ENCODE measurements at places on chromosomes 6 and 20. TPM values are rescaled to one million over a fixed set of nuclear protein-coding genes. Genes with fewer than 3 reads are reported as not detected.
A peak's percentile ranks its signal among the peaks of the same experiment; 100 is the strongest.

DNA sequence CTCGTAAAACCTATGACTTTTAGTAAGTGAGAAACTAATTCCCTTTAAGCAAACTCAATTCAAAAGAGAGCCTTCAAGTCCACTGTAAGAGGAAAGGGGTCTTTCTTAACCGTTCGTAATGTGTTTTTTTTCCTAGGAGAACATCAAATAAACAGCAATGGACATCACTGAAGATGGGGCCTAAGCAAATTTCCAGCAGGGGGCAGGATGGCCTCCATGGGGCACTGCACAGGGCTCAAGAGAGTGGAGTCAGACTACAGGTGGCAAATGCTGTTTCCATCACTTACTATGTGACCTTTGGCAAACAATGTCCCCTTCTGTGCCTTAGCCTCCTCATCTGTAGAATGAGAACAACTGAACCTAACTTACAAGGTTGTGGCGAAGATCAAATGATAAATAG, 88.7 kb downstream of the ARHGAP18 start:
- DNase-seq, result no peak

- DNase-seq, result no peak
These were observed 31.7 kb downstream of the MAP3K4 start for GRCh38 chr6:161023316-161023715.

DNA sequence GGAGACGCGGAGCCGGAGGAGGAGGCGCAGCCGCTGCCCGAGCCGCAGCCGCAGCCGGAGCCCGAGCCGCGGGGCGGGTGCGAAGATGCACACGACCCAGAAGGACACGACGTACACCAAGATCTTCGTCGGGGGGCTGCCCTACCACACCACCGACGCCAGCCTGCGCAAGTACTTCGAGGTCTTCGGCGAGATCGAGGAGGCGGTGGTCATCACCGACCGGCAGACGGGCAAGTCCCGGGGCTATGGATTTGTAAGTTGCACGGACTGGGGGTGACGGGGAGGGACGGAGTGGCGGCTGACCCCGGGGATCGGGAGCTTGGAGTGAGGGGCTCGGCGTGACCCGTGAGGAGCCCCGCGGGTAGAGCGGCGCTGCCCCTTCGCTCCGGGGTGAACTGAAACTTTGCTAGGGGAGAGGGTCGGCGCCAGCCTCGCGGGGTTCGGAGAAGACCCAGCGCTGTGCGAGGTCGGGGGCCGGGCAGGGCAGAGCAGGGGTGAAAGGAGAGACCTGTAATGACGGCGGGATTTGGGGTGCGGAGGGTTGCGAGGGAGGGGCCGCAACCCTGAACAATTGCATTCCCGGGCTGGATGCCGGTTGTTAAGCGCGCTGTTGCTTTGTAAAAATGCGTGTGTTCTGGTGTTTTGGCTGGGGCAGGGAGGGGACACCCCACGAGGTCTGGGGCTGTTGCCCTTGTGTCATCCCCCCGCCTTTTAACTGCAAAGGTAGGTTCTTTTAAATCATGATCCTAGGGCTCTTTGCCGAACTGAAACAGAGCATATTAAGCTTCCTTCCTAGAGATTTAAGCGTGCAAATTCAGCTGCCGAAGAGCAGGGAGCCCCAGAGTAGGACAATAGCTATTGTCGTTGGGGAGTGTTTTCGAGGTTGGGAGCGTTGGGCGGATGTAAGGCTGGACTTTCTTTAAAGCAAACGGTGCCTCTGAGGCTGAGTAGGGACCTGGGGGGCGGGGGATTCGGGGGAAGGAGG, 628 bp downstream of the RBM24 start:
- peak; percentile 5 for DNase-seq

DNA sequence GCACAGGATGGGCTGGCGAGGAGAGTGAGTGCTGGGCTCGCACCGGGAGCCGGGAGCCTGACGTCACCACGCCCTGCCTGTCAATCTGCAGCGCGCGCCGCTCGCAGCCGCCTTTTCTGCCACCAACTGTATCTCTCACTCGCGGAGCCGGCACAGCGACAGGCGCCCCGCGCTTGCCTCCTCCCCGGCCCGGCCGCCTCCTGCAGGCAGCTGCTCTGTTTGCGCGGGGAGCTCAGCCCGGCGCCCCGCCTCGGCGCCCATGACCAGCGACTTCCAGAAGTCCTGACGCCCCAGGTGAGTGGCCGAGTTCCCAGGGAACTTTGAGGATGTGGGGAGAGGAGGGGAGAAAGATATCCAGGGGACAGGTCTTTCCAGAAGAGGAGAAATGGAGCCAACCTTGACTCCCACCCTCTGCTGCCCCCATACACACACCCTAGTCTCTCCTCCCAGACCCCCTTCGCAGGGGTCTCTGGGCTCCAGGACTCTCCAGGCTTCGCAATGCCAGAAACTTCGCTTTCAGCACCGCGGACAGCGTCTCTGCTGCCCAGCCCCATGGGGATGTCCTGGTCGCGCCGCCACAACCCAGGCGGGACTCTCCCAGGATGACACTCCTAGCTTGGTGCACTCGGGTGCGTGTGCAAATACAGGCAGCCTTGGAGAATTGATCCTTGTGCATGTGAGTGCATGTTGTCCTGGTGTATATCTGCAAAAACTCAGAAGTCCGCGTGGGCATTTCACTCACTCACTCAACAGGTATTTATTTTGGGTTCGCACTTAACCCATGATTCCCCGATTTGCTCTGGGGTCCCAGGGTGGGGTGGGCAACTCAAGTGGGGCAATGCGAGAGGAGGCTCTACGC, at the start of gene GPR6:
GPR6 (plus strand) TSS at position 138 of the 859 bp plus-strand sequence. CDS start 802 bp downstream, outside the sequence.
- peak; percentile 18 for DNase-seq

- DNase-seq, result no peak
These were observed 76.2 kb downstream of the SLC24A3 start for GRCh38 chr20:19288636-19289035.

- DNase-seq, result peak; percentile 100
These were observed 190.4 kb downstream of the OGFRL1 start for GRCh38 chr6:71478834-71479541.

DNA sequence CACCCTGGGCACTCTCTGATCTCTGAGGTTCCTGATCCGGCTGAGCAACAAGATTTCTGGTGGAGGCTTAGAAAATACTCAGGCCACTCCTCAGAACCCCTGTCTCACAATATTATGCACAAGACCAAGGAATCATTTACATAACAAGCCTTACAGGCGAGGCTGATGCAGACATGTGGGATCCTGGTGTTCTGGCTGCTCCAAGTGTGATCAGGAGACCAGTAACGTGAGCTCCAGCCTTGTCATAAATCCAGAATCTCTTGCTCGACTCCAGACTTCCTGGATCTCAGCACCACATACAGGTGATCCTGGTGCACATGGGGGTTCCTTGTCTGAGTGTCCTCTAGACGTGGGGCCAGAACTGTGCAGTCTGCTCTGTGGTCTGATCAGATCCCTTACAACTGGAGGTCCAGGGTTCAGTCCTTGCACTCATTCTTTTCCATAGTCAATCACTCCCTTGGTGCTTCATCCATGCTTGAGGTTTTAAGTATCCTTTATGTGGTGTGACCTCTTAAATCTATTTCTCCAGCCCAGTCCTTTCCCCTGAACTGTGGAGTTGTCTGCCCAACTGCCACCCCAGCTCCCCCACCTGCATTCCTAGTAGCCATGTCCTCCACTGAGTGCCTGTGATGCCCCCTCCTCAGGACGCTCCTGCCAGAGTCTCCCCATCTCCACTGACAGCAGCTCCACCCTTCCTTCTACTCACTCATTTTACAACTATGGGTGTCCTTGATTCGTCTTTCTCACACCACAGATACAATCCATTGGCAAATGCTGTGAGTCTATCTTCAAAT, 5.1 kb downstream of the HLA-C start:
- no peak for DNase-seq

- DNase-seq, result no peak
These were observed 4.7 kb downstream of the ZMYND8 start for GRCh38 chr20:47351643-47352331.

- DNase-seq, result peak; percentile 79
These were observed 4.3 kb downstream of the REV3L start for GRCh38 chr6:111478749-111479148.

DNA sequence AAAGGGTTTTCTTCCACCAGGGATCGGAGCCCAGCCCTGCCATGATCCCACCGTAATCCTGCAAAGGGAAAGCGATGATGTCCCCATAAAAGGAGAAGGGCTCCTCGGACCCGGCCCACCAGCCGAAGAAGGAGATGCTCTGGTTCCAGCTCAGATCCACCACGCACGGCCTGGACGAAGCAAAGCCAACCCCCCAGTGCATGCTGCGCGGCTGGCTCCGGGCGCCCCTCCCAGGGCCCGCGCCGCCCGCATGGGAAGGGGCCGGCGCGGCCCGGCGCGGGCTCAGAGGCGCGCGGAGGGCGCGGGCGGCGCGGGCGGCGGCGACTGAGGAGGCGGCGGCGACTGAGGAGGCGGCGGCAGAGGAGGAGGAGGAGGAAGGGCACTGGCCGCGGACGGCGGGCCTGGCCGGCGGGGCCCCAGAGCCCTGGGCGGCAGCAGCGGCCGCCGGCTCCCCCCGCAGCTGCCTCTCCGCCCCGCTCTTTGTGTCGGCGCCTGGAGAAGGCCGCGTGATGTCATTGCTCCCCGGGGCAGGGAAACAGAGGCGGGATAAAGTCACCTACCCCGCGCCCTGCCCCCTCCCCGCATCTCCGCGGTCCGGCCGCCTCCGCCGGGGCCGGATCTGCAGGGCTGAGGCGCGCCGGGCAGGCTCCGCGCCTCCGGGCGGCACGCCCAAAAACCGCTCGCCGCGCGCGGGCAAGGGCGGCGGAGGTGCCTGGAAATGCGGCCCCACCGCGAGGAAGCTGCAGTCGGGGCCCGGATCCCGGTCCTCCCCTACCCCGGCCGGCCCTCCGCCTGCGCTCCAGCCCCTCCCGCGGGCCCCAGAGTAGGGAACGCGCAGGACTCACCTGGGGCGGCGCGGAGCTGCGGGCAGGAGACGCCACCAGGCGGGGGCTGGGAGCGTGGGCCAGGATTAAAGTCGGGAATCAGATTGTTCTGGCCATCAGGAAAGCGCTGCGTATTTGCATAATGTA, at the start of gene FAXC:
FAXC (minus strand) TSS at position 504 of the 971 bp plus-strand sequence; CDS start at position 202, 302 bp downstream.
- DNase-seq, result peak; percentile 8

GRCh38 chr6:6891125-6891721, 216.5 kb upstream of the RREB1 start:
- DNase-seq, result no peak

- no peak for DNase-seq
These were observed 158.5 kb downstream of the SYNDIG1 start for GRCh38 chr20:24627926-24628325.

- DNase-seq, result no peak
These were observed 140.3 kb downstream of the SYNDIG1 start for GRCh38 chr20:24609757-24610156.

GRCh38 chr20:8774412-8774811, 294.5 kb upstream of the PLCB4 start:
- DNase-seq, result no peak

DNA sequence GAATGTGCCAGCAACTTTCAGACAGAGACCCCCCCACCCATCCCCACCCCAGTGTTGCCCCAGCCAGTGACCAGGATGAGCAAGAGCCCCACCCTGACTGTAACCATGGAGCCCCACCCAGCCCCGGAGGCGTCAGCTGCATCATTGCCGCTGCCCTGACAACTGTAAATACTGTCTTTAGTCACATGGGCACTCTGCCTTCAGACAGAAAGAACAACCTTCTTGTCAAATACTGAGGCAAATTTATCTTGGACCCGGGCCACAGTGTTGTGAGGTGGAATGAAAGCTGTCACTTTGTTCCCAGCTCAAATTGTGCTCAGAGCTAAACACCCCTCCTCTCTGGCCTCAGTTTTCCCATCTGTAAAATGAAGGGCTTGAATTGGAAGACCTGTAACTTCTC, 23.7 kb downstream of the MOCS3 start:
- DNase-seq, result peak; percentile 43

DNA sequence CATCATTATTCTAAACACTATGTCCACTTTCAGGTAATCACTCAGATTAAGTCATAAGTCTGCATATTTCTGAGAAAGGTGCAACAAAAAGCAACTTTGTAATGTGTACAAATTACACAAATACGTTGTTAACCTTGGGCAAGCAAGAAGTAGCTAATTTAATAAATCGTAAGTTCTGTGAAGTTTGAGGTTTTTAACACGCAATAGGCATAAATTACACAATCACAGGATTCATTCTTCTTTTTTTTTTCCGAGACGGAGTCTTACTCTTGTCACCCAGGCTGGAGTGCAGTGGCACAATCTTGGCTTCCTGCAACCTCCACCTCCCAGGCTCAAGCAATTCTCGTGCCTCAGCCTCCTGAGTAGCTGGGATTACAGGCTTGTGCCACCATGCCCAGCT, 57.2 kb upstream of the F13A1 start:
- DNase-seq, result no peak

DNA sequence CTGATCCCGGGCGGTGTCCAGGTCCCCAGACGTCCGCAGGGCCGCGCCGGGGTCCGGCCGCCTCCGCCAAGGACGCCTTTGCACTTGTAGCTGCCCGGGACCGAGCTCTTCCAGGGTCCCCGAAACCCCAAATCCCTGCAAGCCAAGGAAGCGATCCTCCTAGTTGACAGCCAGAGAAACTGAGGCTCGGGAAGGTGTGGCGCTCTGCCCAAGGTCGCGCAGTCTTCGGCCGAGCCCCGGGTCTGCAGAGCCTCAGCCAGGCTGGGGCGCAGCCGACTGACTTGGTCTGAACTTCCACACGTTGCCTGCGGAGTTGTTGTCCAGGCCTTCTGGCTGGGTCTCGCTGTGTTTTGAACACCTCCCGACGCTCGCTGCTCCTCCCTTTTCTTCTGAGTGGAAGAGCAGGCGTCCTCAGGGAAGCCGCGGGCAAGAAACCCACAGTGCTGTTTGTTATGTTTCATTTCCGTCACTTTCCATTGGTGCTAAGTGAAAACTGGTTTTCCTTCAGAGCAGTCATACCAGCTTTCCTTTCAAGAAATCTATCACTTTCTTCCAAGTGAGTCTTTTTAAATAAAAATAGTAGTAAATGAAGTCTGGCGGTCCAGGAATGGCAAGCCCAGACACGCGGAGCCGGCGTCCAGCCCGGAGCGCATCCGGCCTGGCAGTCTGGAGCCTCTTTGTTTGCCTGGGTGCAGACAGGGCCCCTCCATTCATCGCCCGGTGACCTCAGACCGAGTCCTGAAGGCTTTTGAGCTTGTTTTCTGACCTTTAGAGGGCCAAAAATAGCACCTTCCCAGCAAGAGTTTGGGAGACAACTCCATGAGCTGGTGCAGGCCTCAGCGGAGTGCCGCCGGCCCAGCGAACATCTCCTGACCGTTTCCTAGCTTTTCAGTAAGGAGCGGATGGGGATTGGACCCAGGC, 698 bp downstream of the FAM210B start:
- peak; percentile 61 for DNase-seq

- no peak for DNase-seq
These were observed 49.3 kb upstream of the MYL9 start for GRCh38 chr20:36491901-36492617.

The C6orf118 gene
- not detected for total RNA-seq

The JPH2 gene
- total RNA-seq, result 8.5 TPM

The PPP1R16B gene
- 0.15 TPM for total RNA-seq

The GABBR1 gene
- total RNA-seq, result 4.3 TPM

The PKIB gene
- 29.3 TPM for total RNA-seq

The MDN1 gene
- total RNA-seq, result 36.6 TPM

The CCN6 gene
- total RNA-seq, result 5.4 TPM

The KIAA0408 gene
- 4.4 TPM for total RNA-seq

The HLA-F gene
- total RNA-seq, result 25.9 TPM

The SLC22A3 gene
- total RNA-seq, result 11.4 TPM
